ENCODE measurements at places on chromosomes 7 and 10. TPM values are rescaled to one million over a fixed set of nuclear protein-coding genes. Genes with fewer than 3 reads are reported as not detected.

Gene ADAM8
- total RNA-seq, result 1.2 TPM

Gene MKX
- total RNA-seq, result 15.3 TPM

Gene DYNC1I1
- 2.2 TPM for total RNA-seq

Gene FAM25A
- not detected for total RNA-seq

Gene TSPAN13
- 1.8 TPM for total RNA-seq

Gene MTG1
- total RNA-seq, result 28.3 TPM

Gene GATA3
- total RNA-seq, result not detected

Data from osteoblast (primary cell).